Tongue (tissue), 3 donors: ENCODE measurements at places on chromosomes 3 and 15. TPM values are rescaled to one million over a fixed set of nuclear protein-coding genes. Genes with fewer than 3 reads are reported as not detected.

The TPRA1 gene
- 14.1 TPM for total RNA-seq

The PRR20G gene
- total RNA-seq: not detected

The GUCA1C gene
- not detected for total RNA-seq

The SEMA7A gene
- 5.8 TPM for total RNA-seq

The MAP1A gene
- 22.5 TPM for total RNA-seq

The ONECUT1 gene
- total RNA-seq: not detected

The USF3 gene
- 20.1 TPM for total RNA-seq
